ENCODE measurements at places on chromosomes 7 and 10.

DNA sequence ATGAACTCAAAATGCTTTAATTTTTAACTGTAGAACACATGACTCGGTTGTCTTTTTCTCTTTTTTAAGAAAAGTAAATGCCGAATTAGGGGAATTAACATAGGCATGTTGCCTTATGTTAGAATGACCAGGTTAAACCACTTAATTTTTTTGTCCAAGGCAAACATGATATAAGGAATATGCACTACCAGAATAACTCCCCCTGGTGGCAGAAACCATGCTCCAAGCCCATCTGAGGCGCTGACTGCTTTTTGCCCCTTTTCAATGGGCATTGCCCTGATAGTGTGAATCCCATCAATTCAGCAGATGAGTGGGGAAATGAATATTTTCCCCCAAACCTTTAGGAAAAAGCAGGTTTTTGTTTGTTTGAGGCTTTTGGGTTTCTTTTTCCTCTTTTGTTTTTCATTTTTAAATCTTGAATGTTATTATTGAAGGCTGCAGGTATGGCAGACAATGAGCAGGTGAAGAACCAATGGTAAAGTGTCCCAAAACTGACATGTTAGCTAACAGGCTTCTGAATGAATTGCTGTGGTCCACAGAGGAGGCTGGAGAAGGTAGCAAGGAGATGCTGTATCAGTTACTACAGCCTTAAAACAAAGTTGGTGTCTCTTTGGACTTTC is 284.3 kb downstream of the SORCS3 start:
- DNase-seq, result no peak

DNA sequence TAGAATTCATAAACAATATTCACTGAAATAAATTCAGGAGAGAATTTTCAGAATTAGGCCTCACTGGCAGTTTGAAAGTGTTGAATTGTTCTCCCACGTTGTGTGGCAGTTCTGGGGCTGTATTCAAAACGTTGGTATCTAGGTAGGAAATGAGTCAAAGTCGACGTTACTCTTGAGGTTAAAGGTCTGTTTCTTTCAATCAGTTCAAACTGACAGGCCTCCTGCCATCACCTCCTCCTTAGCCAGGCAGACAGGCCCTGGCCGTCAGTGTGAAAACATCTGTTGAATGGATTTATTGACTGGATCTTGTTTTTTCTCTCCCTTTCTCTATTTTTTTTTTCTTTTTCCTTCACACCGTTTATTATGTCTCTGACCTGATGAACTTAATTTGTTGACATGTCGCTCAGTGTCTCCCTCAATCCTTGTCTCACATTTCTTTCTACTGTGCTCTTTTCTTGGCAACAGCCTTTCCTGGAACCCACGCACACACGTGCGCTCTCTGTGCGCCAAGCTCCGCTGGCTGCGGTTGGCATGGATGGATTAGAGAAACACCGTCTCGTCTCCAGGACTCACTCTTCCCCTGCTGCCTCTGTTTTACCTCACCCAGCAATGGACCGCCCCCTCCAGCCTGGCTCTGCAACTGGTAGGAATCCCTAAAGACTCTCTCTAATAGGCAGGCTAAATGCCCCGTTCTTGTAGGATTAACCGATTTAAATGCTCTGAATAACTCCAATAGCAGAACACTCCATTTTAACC is 231.7 kb downstream of the HDAC9 start:
- no peak for DNase-seq

- no peak for DNase-seq
Observed at GRCh38 chr7:68176974-68177373, 1180.3 kb downstream of the TYW1 start.

- DNase-seq, result no peak
Observed at GRCh38 chr10:76548716-76549115, 1088.9 kb downstream of the KCNMA1 start.

- DNase-seq, result no peak
Observed at GRCh38 chr7:14637968-14638367, 264.6 kb downstream of the DGKB start.

- no peak for DNase-seq
Observed at GRCh38 chr10:2049560-2049959, 312.2 kb upstream of the ADARB2 start.

- DNase-seq, result no peak
Observed at GRCh38 chr7:129098409-129099084, 43.6 kb upstream of the TNPO3 start.

DNA sequence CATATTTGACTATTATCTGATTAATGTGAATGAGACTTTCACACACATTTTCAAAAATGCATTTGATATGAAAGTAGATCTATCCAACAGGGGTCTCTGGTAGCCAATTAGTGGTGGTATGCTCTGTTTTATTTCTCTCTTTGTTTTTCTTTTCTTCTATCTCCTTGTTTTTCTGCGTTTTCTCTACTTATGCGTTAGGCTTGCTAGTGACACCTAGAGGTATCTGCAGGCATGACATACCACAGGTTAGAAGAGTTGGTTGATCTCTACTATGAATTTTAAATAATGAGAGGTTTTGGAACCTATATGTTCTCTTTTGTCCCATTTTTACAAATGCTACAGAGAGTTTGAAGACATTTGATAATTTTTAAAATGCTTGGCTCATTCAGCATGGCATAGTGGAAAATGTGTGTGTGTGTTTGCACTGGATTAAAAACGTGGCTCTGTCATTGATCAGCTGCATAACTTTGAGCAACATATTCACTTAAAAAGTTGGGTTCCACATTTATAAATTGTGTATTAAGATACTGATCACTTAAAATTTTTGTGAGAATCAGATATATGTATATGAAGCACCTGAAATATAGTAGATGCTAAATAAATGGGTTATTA is 28.1 kb upstream of the PLXDC2 start:
- DNase-seq, result no peak

GRCh38 chr7:111835066-111835465 is 272.8 kb upstream of the IMMP2L start:
- DNase-seq, result no peak

- DNase-seq, result no peak
Observed at GRCh38 chr10:58830697-58831096, 318.0 kb downstream of the BICC1 start.

DNA sequence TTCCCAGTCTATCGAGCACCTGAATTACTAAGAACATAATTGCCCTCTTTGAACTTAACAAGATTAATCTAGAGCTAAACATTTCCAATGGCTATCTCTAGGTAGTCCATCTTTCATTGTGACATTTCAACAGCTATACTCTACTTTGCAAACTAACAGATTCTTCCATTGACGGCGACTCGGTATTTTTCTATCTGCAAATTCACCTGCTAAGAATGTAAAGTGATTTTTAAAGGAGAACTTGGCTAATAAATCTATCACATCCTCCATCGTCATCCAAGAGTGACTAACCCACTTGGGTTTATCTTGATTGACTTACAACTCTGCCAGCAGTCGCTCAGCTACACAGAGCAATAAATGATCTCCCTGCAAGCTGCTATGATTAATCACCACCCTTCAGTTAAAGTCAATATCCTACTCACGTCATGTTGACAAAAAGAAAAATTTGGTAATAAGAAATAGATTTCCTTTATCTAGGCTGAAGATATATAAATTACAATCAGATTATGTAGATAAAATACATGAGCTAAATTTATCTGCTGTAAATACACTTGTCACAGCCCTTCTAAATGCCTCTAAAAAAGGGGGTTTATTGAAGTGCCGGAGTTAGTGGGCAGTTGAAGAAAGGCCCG is 99.5 kb downstream of the SFMBT2 start:
- DNase-seq, result no peak

- no peak for DNase-seq
Observed at GRCh38 chr10:104872691-104873090, 231.6 kb downstream of the SORCS3 start.

DNA sequence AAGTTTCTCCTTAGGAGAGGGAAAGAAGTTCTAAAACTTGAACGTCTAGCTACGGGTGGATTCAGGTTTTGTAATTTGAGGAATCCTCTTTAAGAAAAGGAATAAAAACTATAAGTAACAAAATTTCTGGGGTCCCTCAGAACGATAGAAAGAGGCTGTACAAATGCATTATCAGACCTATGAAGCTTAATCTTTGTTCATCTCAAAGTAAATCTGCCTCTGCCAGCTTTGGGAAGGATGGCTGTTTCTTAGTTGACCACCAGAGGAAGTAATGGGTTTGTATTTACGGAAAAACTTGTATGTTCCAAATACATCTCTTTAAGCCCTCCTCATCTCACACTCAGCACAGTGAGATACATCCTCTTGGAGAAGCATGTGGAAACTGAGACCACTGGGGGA is 864 bp downstream of the PSTK start:
- no peak for DNase-seq

DNA sequence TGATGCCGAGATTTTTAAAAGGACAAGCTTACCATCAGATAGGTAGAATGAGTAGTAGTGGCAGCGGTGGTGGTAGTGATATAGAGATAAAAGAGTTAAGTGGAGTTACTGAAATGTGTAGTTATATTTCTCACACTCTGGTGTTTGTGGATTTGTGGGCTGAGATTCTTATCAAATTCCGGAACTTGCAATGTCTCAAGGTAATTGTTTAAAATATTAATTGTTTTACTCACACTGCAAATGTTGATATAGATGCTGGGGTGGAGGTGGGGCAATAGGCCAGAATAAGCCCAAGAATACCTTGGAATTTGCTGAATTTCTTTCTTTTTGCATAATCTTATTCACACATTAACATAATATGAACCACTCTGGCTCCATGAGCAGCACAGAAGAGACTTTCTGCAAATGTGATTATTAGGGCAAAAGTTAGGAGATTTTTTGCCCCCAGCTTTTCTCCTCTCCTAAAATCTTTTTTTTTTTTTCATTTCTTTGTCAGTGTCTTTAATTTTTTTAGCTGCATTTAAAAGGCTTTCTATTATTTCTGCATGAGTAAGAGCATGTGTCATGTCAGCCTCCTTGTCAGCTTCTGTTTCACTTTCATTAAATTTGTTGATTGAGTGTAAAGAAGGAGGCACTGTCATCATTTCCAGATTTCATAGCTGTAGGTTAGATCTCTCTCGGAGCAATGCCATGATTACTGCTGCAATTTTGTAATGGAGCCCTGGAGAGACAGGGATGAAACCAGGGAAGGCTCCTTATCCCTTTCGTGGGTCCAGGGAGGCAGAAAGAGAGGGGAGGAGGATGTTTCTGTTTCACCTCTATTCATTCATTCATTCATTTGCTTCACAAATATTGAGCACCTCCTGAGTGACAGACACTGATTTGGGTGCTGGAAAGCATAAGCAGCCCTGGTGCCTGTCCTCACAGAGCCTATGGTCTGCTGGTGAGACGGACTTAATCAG is 13.1 kb upstream of the SGMS1 start:
- no peak for DNase-seq

Measured in esophagus squamous epithelium (tissue), 5 donors.